NCI-H1694 treated with DMSO at 0.1 percent for 48 hours (cell line): ENCODE measurements at places on chromosomes 3 and 15.

DNA sequence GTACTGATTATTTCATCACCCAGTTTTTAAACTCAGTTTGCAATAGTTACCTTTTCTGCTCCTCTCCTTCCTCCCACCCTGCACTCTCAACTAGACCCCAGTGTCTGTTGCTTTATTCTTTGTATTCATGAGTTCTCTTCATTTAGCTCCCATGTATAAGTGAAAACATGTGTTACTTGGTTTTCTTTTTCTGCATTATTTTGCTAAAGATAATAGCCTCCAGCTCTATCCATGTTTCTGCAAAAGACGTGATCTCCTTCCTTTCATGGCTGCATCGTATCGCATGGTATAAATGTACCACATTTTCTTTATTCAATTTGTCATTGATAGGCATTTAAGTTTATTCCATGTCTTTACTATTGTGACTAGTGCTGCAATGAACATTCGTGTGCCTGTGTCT, 79.0 kb downstream of the NAALADL2 start:
- no peak for DNase-seq

- no peak for DNase-seq
Observed at GRCh38 chr3:100412912-100413590, 11.7 kb downstream of the LNP1 start.

- DNase-seq, result no peak
Observed at GRCh38 chr3:59251869-59252268, 202.0 kb upstream of the CFAP20DC start.

DNA sequence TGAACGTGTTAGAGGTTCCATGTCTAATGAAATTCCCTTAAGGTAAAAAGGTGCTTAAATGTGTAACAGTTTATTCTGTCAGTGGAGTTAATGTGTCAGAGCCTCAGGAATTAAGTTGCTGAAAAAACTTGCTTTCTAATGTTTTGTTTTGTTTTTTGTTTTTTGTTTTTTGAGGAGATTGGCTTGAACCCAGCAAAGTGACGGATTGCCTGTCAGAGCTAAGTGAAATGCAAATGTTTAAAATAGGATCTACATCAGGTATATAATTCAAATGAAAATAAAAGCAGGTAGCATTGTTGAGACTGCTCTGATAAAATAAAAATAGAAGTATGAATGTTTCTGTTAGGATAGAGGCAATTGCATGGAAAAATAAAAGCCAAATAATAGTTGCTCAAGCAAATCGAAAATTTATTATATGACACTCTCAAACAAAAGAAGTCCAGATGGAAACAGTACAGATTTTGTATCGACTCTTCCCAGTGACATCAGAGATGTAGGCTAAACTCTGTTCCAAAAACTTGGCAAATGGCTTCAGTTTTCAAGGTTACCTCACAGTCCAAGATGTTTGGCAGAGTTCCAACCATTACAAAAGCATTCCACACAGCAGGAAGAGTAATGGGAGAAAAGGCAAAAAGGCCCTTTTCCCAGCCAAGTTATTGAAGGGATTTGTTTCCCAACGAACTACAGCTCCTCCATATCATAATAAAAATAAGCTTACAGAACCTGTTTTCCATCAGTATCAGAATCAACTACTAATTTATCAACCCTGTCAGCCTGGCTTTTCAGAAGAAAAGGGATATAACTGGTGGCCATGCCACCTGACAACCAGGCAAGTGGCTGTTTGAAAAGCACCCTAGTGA, 291.0 kb downstream of the TBL1XR1 start:
- peak; percentile 26 for DNase-seq

GRCh38 chr15:91047545-91048199, 25.3 kb upstream of the VPS33B start:
- DNase-seq, result no peak

DNA sequence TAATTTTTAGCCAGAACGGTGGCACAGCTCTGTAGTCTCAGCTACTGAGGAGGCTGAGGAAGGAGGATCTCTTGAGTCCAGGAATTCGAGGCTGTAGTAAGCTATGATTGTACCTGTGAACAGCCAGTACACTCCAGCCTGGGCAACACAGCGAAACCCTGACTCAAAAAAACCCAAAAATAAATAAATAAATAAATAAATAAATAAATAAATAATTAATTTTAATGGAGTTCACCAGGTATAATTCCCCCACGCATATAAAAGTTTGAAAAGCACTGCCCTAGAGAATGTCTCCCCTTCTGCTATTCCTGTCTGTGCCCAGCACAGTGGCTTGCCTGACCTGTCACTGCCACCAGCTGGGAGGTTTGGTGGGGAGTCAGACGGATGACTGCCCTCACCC, 4.2 kb upstream of the RLBP1 start:
- no peak for DNase-seq

GRCh38 chr15:98824595-98824994, 176.3 kb downstream of the IGF1R start:
- no peak for DNase-seq

DNA sequence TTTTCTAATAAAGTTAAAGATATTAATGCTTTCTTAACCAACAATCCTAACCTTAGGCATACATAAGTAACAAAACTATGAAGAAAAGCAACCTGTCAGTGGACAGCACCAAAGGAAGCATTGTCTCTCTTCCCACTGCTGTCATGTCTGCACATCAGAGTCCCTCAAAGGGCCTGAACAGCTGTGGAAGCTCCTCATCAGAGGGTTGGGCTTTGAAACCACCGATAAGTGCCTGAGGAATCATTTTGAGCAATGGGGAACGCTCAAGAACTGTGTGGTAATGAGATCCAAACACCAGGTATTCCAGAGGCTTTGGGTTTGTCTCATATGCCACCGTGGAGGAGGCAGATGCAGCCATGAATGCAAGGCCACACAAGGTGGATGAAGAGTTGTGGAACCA, 182.5 kb downstream of the FMN1 start:
- DNase-seq, result no peak

- no peak for DNase-seq
Observed at GRCh38 chr3:80308637-80309036, 540.8 kb upstream of the ROBO1 start.

- DNase-seq, result no peak
Observed at GRCh38 chr3:123439806-123440580, 8.9 kb downstream of the ADCY5 start.

GRCh38 chr3:149462581-149463011, 11.9 kb upstream of the TM4SF4 start:
- no peak for DNase-seq

GRCh38 chr3:52851348-52851747, 16.5 kb upstream of the MUSTN1 start:
- DNase-seq, result peak; percentile 35

DNA sequence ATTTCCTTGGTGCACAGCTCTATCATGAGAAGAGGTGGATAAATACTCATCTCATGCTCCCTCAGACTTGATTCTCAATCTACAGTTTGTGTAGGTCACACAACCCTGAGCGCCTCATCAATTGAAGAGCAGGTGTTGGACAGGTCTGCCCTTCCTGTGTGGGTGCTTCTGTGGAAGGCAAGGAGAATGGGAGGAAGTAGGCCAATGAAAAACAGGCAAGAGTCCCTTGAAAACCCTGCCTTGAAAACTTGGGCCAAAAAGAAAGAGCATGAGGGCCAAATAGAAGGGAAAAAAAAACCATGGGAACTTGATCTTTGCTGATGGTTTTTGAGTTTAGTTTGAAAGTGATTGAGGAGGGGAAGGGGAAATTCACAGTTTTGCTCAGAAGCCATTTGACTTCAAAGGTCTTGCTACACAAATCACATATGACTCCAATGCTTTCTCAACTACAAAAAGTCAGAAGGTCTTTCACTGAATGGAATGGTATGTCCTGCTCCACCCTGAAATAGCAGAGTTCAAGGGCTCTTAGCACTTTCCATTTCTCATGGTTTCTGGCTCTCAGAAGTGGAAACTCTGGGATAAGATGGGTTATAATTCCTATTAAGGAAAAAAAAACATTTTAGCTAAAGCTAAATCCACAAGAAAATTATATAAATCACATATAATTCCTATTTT, 37.2 kb upstream of the TM4SF1 start:
- DNase-seq, result no peak

DNA sequence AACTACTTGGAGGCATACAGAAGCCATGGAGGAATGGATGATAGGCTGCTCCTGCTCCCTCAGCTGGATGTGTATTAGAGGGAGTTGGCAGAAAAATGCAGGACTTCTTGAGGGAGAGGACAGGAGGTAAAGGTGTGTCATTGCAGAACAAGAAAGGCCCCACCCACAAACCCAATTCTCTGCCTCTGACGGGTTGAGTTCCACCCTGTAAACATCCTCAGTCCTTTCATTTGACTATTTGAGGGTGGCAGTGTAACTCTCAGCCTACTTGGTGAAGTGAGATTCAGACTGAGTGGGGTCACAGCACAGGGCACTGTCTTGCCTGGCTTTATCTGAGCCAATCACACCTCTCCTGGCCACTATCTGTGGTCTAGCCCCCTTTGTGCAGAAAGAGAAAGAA, at the start of gene TPRG1:
TPRG1 (plus strand) TSS at position 265 of the 400 bp plus-strand sequence. CDS start 35,414 bp downstream, outside the sequence.
- DNase-seq, result no peak

GRCh38 chr3:182342252-182342651, 451.1 kb upstream of the ATP11B start:
- DNase-seq, result no peak

GRCh38 chr15:47870300-47870955, 153.1 kb downstream of the SEMA6D start:
- DNase-seq, result no peak

DNA sequence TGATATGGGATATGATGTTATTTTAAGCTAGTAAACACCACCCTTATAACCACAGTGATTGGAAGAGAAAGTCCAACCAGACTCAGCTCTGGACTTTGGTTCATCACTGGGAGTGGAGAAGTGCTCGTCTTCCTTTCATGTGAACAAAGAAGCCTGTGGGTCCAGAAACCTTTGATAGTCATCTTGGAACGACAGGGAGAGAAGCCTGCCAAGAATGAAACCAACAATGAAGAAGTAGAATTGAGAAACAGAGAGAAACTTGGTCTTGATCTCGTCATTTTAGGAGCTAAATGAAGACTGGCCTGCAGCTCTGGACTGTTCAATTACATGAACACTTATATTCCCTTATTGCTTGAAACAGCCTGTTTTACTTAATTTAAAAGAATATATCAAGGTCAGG, 13.1 kb upstream of the SLC35G2 start:
- DNase-seq, result no peak

- no peak for DNase-seq
Observed at GRCh38 chr3:187550446-187550845, 119.7 kb downstream of the SST start.

- DNase-seq, result no peak
Observed at GRCh38 chr3:41565948-41566514, 366.7 kb downstream of the CTNNB1 start.

GRCh38 chr3:136916223-136916622, 41.6 kb upstream of the IL20RB start:
- DNase-seq, result no peak

DNA sequence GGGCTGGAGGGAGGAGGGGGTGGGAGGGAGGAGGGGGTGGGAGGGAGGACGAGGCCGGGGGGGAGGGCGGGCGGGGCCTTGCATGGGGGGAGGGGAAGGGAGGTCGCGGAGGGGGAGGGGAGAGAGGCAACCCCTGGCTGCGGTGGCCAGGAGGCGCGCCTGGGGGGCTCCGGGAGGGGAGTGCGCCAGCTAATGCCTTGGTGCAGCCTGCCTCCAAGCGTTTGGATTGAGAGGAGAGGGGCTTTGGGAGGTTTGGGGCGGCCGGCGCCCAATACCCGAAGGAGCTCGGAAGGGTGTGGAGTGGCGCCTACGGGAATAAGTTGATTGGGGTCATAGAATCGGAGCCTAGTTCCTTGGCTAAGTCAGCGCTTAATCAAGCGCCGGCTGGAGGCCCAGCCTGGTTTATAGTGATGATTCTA, 557 bp downstream of the TFG start:
- DNase-seq, result no peak

GRCh38 chr15:81161851-81162250, 27.8 kb downstream of the CFAP161 start:
- DNase-seq, result no peak

DNA sequence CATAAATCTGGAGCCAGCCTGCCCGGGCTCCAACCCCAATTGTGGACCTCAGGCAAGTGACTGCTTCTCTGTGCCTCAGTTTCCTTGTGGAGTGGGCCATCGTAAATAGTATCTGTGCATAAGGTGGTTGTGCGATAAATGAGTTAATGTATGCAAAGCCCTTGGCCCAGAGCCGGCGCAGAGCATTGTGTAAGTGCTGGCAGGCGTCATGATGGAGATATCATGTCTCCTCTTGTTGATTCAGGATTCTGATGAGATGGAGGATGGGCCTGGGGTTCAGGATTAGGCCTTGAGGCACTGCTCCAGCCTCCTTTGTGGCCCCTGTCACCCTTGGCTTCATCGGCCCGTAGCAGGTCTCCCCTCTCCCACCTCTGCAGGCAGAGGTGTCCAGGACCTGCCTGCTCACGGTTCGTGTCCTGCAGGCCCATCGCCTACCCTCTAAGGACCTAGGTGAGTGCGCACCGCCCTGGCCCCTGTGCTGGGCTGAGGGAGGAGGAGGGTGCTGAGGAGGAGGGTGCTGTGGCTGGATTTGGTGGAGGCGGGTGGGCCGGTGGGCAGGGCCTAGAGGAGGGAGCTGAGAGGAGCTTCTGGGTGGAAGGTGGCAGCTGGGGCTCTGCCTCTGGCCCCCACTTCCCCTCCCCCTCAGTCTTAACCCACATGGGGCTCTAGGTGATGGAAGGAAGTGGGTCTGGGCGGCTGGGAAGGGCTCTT, 1.3 kb downstream of the PLA2G4B start:
- DNase-seq, result no peak

GRCh38 chr15:72199721-72200212, 2.2 kb upstream of the GRAMD2A start:
- peak; percentile 4 for DNase-seq

DNA sequence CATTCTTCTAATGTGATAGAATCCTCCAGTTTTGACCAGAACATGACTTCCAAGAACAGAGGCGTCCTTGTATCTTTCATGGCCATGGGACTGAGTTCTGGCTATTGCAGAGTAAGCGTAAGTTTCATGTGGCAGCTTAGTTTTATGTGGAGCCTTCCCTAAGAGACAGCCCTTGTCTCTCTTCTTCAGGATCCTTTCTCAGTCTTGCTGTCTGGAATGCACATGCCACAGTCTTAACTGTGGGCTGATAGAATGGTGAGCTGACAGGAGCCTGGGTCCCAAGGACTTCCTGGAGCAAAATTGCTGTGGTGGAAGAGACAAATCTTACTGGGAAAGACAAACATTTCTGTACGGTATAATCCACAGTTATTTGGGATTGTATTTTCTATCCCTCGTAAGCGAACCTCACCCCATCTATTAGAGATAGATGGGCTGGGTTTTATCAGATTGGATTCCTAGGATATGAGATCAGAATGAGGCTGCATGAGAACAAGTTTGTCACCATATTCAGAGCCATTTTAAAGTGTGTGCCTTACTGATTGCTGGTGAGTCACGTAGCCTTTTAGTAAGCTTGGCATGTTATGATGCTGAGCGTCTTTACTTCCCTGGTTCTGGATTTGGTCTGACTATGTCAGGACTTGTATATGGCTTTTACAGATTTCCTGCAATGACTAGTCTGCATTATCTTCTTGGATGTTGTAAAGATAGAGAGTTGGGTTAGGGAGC, 32.8 kb downstream of the CDIN1 start:
- no peak for DNase-seq

- no peak for DNase-seq
Observed at GRCh38 chr3:132038198-132038825, 3.5 kb upstream of the CPNE4 start.
